Right lobe of liver (tissue), 6 donors: ENCODE measurements at places on chromosomes 6 and 20.

- H3K4me3 ChIP-seq: peak within 1 kb of the TSS; percentile 66
- peak; percentile 95 for DNase-seq
- no peaks in the 10 kb centered on the region for H3K27me3 ChIP-seq
- peaks cover 48% of the 10 kb centered on the region for H3K36me3 ChIP-seq
- peaks cover 52% of the 10 kb centered on the region for H3K4me1 ChIP-seq
These were observed at the start of gene PCK1 for GRCh38 chr20:57560554-57561355. PCK1 (plus strand) TSS chr20:57561110; CDS start chr20:57561412, 302 bp downstream.

DNA sequence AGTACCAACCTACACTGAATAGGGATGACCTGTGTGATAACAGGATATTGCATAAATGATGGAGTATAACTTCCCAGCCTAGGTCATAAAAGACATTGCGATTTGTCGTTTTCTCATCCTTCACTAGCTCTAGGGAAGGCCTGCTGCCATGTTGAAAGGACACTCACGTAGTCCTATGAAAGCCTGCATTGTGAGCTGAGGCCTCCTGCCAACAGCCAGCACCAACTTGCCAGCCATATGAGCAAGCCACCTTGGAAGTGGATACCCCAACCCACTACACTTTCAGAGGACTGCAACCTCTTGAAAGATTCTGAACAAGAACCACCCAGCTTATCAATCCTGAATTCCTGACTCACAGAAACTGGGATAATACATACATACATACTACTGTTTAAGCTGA, 3.5 kb upstream of the PANK2 start:
- H3K4me1 ChIP-seq: no peaks in the 10 kb centered on the region
- DNase-seq: no peak
- H3K27ac ChIP-seq: no peak overlapping the region
- no peaks in the 10 kb centered on the region for H3K27me3 ChIP-seq

DNA sequence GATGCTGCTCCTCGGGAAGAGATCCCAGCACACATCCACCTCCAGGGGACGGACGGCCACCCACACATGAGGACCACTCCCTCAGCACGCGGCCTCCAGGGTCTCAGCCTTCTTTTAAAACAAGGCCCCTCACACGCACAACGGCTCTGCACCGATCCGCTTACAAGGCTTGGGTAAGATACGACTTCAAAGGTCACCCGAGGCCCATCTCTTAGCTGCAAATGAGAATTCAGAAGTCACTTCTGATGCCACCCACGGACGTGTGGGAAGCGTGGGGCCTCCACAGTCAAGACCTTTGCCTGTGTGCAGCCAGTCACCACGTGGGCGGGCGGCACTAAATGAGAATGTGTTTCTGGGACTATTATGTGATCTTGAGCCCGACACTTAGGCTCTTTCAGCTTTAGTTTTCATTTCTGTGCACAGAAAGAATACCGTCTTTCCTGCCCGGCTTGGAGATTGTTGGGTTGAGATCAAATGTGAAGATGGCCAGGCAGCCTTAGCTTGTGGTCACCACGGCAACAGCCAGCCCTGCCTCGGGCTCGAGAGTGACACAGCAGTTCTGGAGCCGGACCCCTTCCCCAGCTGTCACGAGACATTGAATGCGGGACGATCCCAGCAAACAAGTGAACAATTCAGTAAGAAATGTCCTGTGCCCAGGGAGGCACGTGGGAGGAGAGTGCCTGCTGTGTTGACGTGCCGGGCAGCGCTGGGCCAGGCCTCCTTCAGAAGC, 91.6 kb downstream of the RAMACL start:
- H3K27me3 ChIP-seq: no peaks in the 10 kb centered on the region
- no peaks in the 10 kb centered on the region for H3K36me3 ChIP-seq
- no peak for DNase-seq
- no peaks in the 10 kb centered on the region for H3K4me1 ChIP-seq
- H3K4me3 ChIP-seq: no peak overlapping the region

GRCh38 chr6:27608916-27609883, 136.3 kb upstream of the ZNF184 start:
- H3K4me1 ChIP-seq: no peaks in the 10 kb centered on the region
- no peak overlapping the region for H3K4me3 ChIP-seq
- no peak for DNase-seq
- peaks cover 4% of the 10 kb centered on the region for H3K27me3 ChIP-seq
- no peaks in the 10 kb centered on the region for H3K36me3 ChIP-seq

DNA sequence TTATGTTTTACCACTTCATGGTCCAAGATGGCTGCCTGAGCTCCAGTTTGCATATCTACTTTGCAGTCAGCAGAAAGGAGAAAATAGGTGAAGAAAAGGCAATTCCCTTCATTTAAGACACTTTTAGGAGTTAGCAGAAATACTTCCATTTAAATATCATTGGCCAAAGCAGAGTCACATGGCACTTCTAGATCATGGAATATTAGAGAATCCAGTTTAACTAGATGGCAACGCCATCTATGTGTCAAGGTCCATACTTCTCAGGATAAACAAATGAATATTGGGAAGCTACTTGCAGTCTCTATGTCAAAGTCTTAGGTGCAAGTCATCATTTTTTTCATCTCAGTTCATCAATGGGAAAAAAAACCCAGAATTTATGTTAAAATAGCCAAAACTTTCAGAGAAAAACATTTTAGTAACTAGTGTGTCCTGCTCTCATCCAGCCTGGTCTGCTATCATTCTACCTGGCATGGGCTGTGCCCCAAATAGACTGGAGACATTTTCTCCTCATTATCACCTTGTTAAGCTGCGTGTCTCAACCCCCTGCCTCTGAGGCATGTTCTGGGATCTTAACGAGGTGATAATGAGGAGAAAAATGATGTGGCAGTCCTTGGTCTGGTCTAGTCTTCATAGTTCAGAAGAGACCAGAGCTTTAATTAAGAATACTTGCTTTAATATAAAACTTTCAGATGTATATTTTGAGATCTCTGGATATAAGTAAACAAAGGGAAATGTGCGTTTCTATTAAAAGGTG, 227.3 kb downstream of the TBX18 start:
- no peaks in the 10 kb centered on the region for H3K27me3 ChIP-seq
- no peak overlapping the region for H3K4me3 ChIP-seq

DNA sequence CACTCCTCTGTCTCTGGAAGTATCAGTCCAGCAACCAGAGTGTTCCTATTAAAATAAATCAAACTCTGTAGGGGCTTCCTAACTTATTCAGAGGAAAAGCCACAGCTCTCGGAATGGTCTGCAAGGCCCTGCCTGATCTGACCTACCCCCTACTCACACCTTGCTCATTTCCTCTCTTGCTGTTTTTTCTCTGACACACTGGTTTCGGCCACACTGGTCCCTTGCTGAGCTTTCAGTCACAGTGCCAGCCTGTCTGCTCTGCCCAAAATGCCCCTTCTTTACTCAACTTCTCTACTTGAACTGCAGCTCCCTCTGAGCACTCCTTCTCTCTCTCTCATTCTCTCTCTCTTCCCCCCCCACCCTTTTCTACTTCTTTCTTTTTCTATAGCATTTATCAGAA, 430.2 kb downstream of the UTRN start:
- no peak for DNase-seq
- H3K4me1 ChIP-seq: no peaks in the 10 kb centered on the region
- no peaks in the 10 kb centered on the region for H3K27me3 ChIP-seq
- no peaks in the 10 kb centered on the region for H3K36me3 ChIP-seq
- H3K27ac ChIP-seq: no peak overlapping the region

GRCh38 chr20:61516346-61517208, 264.5 kb downstream of the CDH4 start:
- H3K27ac ChIP-seq: no peak overlapping the region
- H3K4me3 ChIP-seq: no peak overlapping the region
- H3K4me1 ChIP-seq: no peaks in the 10 kb centered on the region
- DNase-seq: no peak

- no peak overlapping the region for H3K4me3 ChIP-seq
- H3K27me3 ChIP-seq: no peaks in the 10 kb centered on the region
These were observed 13.8 kb downstream of the SPINT4 start for GRCh38 chr20:45735988-45736387.

DNA sequence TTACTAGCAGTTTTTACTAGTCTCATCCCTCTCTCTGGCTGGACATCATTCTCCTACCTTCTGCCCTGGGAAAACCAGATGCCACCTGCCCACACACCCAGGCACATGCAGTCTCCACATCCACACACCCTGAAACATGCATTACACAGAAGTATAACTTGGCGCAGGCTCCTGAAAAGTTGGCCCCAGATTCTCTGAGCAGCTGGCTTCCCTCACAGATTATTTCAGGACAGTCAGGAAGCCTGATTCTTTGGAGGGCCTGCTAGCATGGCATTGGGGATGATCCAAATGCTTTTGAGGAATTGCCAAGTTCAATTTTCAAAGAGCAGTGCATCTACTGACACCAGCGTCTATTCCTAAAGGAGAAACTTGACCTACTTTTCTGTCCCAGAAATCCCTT, 27.8 kb upstream of the KIF16B start:
- no peaks in the 10 kb centered on the region for H3K4me1 ChIP-seq
- H3K36me3 ChIP-seq: no peaks in the 10 kb centered on the region
- H3K4me3 ChIP-seq: no peak overlapping the region
- no peak for DNase-seq
- no peaks in the 10 kb centered on the region for H3K27me3 ChIP-seq

- no peaks in the 10 kb centered on the region for H3K27me3 ChIP-seq
- no peak overlapping the region for H3K4me3 ChIP-seq
- no peak for DNase-seq
- H3K27ac ChIP-seq: no peak overlapping the region
These were observed 8.7 kb downstream of the SGK2 start for GRCh38 chr20:43567477-43567876.

- no peaks in the 10 kb centered on the region for H3K27me3 ChIP-seq
- DNase-seq: no peak
- no peak overlapping the region for H3K27ac ChIP-seq
- H3K4me1 ChIP-seq: no peaks in the 10 kb centered on the region
- peaks cover 42% of the 10 kb centered on the region for H3K36me3 ChIP-seq
These were observed 23.6 kb downstream of the TBC1D7 start for GRCh38 chr6:13304580-13305260.

DNA sequence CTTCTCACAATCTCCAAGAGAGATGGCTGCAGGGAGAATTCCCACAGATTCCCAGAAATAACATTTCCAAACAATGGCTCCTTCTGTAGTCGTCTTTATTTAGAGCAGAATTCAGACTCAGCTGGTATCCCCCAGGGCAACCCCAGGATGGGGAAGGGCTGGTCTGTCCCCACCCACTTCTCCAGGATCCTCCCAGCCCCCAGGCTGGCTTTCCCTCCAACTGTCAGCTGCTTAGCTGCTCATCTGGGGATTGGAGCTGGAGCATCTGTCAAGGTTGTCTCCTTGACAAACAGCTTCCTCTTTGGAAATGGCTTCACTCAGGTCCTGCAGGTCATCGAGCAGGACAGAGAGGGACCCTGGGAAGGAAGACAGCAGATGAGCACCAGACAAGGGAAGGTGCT, 3.5 kb upstream of the PSORS1C2 start:
- DNase-seq: no peak
- H3K4me3 ChIP-seq: no peak overlapping the region
- H3K4me1 ChIP-seq: no peaks in the 10 kb centered on the region
- H3K27me3 ChIP-seq: no peaks in the 10 kb centered on the region
- H3K27ac ChIP-seq: no peak overlapping the region

DNA sequence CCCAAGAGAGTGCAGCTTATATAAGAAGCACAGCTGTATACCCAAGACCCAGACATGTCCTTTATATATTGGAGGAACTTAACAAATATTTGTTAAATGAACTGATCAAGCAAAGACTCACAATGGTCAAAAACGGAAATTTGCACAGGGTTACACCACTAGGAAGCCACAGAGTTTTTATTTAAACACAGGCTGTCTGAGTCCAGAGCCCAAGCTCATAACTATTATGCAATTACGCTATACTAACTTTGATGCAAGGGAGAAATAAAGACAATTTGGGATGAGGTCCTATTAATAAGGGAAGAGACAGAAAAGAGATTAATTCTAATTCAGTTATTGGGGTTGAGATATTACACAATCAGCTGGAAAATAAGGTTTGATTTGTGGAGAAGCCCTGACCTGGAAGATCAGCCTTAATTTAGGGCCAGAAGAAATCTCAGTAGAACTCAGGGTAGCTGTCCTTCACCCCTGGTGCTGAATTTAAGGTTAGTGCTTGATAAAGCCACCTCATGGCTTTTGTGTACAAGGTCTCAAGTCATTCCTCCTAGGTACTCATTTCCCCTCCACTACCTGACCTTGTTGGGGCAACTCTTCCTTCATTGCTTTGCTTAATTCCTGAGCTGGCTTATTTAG, 10.5 kb upstream of the ZNF334 start:
- no peak overlapping the region for H3K27ac ChIP-seq
- no peaks in the 10 kb centered on the region for H3K4me1 ChIP-seq
- no peak for DNase-seq
- H3K4me3 ChIP-seq: no peak overlapping the region

DNA sequence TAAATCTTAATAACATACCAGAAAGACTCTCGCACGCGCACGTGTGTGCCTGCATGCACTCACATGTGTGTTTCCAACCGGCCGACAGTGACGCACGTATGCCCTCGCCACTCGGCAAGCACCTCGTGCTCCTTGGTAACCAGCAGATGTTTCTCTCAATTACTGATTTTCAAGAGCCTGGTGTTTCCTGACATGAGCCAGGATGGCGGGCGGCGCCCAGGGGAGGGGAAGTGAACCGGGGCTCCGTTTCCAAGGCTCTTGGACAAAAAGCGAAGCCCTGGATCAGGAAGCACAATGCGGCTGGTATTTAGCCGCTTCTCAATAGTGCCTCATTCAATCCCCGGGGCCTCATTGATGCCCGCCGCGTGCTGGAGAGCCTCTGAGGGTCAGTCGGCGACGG, 37.7 kb downstream of the PMEPA1 start:
- no peaks in the 10 kb centered on the region for H3K27me3 ChIP-seq
- no peak overlapping the region for H3K27ac ChIP-seq
- H3K36me3 ChIP-seq: no peaks in the 10 kb centered on the region
- no peak for DNase-seq
- no peak overlapping the region for H3K4me3 ChIP-seq
- no peaks in the 10 kb centered on the region for H3K4me1 ChIP-seq

GRCh38 chr6:744666-745353, 51.9 kb upstream of the EXOC2 start:
- peaks cover 11% of the 10 kb centered on the region for H3K4me1 ChIP-seq
- no peaks in the 10 kb centered on the region for H3K27me3 ChIP-seq
- no peak for DNase-seq
- no peak overlapping the region for H3K27ac ChIP-seq

DNA sequence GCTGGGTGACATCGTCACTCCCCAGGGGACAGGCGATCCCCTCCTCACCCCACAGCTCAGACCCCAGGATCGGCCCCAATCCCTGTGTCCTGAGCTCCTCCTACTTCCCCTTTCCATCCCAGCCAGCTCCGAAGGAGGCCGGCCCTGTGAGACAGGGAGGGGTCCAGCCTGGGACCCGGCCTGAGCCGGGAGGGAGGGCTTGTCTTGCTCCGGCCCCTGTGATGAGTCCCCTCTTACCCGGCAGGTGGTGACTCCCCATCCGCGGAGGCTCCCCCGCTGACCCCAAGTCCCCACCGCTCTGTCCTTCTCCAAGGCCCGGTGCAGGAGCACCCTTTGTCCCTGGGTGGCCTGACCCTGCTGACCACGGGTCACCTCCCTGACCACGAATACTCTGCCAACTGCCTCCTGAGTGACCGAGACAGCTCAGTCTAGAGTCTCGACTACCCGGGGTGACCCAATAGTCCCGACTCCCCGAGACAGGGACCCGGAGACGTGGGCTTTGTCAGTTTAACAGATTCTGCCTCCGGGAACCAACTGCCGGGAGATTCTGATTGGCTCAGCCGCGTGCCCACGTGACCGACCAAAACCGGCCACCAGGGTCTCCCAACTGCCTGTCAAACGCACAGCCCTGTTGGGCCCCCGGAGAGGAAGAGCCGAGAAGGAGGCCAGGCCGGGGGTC, 187.4 kb upstream of the PROKR2 start:
- peak overlapping the region; percentile 38 for H3K4me3 ChIP-seq
- DNase-seq: peak; percentile 31
- H3K4me1 ChIP-seq: no peaks in the 10 kb centered on the region
- H3K27ac ChIP-seq: no peak overlapping the region
- H3K36me3 ChIP-seq: no peaks in the 10 kb centered on the region
- H3K27me3 ChIP-seq: no peaks in the 10 kb centered on the region
